KG1 (cell line): ENCODE measurements at places on chromosomes 2 and 18.

- DNase-seq, result peak; percentile 54
Measured at GRCh38 chr18:73408469-73408868, 540.7 kb upstream of the NETO1 start.

DNA sequence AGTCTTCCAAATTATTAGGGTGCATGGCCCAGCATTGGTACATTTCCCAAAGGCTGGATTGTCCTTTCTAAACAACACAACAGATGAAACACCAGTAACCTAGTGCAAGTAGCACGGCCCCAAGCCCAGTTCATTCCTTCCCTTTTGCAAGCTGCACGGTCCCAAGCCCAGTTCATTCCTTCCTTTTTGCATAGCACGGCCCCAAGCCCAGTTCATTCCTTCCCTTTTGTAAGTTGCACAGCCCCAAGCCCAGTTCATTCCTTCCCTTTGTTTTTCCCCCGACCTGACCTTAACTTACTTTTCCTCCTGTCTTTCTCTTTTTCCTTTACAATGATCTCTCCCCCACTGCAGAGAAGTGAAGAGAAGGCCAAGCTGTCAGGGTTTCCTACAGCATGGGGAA, 60.9 kb downstream of the C18orf63 start:
- DNase-seq, result no peak

GRCh38 chr18:64803471-64803870, 654.6 kb upstream of the LINC00305 start:
- DNase-seq, result no peak

GRCh38 chr2:162967147-162967546, 128.6 kb upstream of the KCNH7 start:
- no peak for DNase-seq

GRCh38 chr2:160735696-160736095, 242.1 kb upstream of the RBMS1 start:
- DNase-seq, result no peak

DNA sequence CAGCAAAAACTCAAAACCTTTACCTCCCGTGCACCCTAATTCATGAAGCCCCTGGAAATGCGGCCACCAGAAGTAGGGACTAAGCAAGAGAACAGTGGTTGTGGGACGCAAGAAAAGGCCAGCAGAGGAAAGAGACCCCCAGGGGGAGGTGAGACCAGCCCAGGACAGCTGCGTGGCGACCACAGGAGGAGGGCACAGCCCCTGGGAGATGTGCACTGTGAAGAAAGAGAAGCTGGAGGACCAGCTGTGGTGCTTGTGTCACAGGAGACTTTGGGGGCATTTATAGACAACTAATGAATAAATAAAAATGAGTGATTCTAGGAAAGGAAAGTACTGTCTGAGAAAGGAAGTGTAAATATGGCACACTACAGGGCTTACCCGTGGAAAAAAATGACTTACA, 263.8 kb downstream of the EIPR1 start:
- no peak for DNase-seq

GRCh38 chr2:135893374-135893794, 17.1 kb upstream of the MCM6 start:
- no peak for DNase-seq

- no peak for DNase-seq
Measured at GRCh38 chr2:129056309-129056958, 737.8 kb upstream of the HS6ST1 start.

GRCh38 chr2:11824901-11825828, 78.7 kb downstream of the LPIN1 start:
- no peak for DNase-seq

GRCh38 chr2:199862788-199863187, 11.8 kb upstream of the FTCDNL1 start:
- no peak for DNase-seq

- peak; percentile 79 for DNase-seq
Measured at GRCh38 chr2:151289972-151290866, 751 bp upstream of the NMI start.

DNA sequence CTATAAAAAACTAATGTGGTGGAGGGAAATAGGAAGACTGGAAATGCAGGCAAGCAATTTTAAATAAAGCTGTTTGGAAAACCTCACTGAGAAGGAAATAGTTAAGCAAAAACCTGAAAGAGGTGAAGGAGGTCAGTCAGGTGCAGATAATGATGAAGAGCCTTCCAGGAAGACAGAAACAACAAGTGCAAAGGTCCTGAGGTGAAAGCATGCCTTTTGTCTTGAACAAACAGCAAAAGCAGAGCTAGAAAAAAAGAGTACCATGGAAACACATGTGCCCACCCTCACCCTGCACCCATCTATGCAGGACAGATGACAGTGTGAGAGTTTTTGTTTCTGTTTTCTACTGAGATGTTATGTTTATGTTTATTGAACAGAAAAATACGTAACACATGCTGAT, 8.1 kb upstream of the ZBTB14 start:
- no peak for DNase-seq

- DNase-seq, result no peak
Measured at GRCh38 chr2:58812771-58813344, 571.7 kb upstream of the FANCL start.

DNA sequence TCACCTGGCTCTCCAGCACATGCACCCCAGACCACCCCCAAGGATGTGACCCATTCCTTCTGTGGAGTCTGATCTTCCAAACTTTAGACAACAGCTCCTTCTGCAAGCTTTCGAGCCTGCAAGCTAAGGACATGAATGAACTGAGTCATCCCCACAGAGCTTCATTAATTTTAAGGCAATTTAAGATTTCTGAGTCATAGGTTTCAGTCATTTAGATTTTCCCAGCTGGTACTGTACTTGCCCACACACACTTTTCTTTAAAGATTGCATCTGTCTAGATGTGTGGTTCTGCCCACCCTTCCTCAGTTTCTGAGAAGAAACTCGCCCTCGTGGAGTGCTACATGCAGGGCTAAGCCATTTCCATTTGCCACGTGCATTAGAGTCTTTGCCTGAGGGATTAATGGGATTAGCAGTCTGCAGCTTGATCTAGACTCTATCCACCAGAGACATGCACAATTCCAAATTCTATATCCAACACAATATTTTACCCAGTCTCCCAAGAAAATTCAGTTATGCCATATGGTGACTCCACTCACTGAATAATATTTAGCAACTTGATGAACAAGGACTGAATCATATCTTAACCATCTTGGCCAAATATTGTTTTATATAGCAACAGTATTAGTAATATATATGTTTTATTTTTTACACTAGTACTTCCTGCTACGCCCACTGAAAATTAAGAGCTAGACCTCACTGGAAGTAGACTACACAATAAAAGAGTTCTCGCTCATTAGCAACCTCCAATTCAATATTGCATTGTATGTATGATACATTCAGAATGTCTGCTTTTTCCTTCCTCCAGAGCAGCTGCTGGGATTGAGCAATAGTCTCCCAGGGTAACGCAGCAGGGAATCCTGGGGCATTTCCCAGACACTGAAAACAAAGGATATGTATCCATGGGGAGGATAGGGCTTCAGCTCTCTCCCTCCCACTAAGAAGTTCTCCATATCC, 14.3 kb upstream of the TRIB2 start:
- no peak for DNase-seq

DNA sequence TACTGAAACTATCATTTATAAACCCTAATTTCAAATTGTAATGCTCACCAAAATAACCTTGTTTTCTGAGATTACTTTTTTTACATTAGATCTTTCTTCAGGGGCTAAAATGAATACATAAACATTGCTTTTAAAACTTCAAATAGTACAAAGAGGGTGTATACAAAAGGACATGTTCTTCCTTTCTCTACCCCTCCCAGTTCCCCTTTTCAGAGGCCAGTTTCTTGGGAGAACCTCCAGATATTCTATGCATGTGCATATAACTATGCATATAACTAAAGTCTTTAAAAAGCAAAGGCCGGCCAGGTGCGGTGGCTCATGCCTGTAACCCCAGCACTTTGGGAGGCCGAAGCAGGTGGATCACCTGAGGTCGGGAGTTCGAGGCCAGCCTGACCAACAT, 10.6 kb upstream of the FAM117B start:
- no peak for DNase-seq

DNA sequence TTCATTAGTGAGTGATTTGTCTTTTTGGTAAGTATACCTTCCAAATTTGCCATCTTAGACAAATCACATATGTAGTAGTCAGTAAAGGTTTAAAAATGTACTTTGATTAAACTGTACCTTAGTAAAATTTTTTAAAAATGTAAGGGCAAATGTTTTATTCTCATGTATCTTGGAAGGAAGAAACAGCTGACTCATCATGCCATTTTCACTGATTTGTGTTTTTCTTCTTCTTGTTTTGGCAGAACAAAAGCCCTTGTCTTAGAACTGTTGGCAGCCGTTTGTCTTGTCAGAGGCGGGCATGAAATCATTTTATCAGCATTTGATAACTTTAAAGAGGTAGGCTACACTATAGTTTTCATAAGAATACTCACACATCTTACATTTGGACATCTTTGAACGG, 136.5 kb downstream of the PRPF40A start:
- DNase-seq, result no peak

GRCh38 chr2:88950010-88950409, 258.5 kb downstream of the RPIA start:
- DNase-seq, result no peak

DNA sequence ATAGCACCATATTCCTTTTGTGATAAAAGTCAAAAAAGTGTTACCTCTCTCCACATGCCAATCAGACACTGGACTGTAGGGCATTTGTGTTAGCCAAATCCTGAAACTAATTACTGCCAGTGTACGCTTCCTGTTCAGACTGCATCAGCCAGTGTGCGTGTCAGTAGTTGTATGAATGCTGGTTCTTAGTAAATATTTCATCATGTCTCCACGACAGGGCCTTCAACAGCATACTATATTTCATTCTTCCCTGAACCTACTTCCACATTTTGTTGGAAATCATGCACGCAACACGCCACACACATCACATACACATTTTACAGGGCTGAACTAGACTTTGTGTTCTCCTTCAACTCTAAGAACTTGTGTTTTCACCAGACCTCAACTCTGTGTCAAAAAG, 77.5 kb downstream of the EPB41L3 start:
- DNase-seq, result no peak

DNA sequence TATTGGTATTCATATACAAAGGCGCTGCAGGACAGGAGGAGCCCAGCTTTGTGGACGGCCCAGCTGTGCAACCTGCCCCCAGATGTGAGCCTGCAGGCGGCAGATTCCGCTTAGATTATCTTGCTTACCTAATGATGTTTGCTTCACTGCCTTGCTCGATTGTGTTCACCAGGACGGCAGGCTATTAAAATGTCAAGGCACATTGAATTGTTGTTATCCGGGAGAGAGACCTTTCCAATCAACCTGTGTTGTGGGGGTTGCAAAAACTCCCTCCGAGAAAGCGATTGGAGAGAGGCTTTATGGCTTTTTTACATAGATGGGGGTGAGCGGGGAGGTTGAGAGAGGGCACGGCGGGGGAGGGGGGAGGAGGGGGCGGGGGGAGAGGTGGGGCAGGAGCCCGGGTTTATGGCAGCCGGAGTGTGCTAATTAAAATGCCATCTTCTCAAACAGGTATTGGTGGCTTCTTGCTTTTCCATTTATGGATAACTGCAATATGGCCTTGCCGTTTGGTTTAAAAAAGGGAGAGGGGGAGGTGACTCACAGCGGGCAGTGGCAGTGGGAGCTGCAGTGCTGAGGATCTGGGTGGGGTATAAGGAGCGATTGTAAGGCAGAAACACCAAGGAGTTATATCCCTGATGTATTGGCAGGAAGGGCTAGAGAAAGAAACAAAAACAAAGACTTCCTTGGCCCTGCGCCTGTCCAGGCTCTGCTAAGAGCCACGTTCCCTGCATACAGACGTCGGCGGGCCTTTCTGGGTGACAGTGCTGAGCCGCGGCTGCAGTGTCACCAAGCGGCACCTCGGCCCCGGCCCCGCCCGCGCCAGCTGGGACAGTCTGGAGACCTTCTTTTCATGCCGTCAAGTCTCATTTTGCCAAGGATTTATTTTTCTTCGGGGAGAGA, 97.2 kb downstream of the INSIG2 start:
- DNase-seq, result no peak

DNA sequence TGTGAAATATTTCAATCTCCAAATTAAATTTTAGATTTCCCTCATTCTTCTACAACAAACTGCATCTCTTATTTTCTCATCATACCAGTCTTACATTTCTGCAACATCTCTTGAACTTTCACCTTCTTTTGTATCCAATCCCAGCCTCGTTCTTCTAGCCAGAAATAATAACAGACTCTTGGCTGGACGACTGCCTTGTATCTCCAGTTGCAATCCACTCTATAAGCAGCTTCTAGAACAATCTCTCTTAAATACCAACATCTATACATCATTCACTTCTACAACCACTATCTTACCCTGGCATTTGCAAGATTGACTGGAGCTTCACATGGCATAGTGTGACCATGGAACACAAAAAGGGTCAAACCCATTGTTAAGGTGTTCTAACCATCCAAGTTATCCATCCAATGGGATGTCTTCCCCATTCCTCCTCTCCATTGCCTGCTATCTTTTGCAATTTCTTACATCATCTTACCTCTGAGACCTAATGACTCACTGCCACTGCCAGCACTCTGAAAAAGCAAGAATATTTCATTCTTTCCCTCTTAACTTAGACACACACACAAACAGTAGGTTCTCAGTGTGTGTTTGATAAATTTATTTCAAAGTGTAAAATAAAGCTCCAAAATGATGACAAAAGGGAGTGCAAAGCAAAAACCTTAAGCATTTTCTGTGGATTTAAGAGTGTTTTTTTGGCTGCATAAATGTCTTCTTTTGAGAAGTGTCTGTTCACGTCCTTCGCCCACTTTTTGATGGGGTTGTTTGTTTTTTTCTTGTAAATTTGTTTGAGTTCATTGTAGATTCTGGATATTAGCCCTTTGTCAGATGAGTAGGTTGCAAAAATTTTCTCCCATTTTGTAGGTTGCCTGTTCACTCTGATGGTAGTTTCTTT, 145.6 kb downstream of the METTL4 start:
- no peak for DNase-seq

GRCh38 chr2:70984576-70985282, 6.3 kb downstream of the ANKRD53 start:
- no peak for DNase-seq

GRCh38 chr2:209579230-209579749, 155.4 kb downstream of the MAP2 start:
- DNase-seq, result no peak

DNA sequence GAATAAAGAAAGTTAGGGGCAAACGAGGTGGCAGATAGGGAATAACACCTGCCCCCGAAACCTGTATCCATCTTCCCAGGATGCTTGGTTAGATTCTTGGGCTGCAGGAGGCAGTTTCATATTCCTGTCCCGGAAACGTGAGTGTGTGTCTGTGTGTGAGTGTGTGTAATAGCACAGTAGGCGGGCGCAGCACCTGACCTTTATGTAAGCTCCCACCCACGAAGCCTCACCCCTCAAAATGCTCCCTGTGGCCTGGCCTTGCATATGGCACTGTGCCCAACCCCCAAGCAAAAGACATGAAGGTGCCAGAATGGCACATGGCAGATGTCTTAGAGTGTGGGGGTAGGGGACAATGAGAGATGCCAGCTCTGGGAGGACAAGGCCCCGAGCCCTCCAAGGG, 48.9 kb downstream of the EFR3B start:
- no peak for DNase-seq

- DNase-seq, result no peak
Measured at GRCh38 chr2:227536445-227536844, 62.2 kb upstream of the SCYGR2 start.
